Renal pelvis (tissue), 12 donors: ENCODE measurements at places on chromosomes 3 and 15. TPM values are rescaled to one million over a fixed set of nuclear protein-coding genes. Genes with fewer than 3 reads are reported as not detected.

DNA sequence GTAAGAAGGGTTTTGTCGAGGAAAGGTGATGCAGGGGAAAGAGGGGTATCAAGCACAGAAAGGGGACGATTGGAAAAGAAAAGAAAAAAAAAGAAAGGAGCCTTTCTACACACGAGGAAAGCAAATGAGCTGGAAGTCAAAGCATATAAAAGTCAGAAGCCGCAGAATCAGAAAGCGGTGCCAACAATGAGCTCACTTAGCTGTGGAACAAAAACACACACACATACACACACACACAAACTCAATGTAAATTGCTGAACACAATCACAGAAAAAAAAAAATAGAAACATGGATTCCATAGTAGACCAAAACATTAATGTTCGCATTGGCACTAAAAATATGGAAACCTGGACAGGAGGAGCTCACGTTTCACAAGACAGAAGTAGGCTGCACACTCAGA is 63.4 kb upstream of the FEZF2 start:
- DNase-seq: no peak

DNA sequence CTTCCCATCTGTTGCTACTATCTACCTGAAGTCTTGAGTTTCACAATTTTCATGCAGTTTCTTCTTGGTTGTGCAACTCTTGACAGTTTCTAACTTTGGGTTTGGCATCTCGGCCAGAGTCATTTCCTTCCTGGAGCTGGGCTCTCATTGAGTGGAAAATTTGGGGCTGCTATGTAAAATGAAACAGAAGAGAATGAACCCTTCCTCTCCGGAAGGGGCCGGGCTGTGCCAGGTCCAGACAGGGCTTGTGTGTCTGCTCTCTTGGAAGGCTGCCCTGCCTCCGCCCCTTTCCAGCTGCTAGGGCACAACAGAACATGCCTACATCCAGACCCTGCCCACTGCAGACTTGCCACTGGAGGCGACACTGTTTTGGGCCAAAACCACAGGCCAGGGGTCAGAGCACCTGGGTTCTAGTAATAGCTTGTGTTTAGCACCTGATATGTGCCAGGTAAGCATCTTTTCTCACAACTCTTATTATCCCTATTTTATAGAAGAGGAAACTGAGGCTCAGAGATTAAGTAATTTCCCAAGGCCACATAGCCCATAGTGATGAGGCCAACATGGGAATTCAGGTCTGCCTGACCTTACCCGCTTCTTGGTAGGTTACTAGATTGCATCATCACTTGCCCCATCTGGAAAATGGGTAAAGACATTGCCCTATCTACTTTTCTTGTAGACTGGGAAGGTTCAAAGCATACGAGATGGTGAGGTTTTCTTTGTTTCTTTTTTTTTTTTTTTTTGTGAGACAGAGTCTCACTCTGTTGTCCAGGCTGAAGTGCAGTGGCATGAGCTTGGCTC is 25.0 kb downstream of the IRAK2 start:
- no peak for DNase-seq

The CSPG4 gene
- 6.4 TPM for polyA plus RNA-seq

The DNAH12 gene
- polyA plus RNA-seq: 1.7 TPM

DNA sequence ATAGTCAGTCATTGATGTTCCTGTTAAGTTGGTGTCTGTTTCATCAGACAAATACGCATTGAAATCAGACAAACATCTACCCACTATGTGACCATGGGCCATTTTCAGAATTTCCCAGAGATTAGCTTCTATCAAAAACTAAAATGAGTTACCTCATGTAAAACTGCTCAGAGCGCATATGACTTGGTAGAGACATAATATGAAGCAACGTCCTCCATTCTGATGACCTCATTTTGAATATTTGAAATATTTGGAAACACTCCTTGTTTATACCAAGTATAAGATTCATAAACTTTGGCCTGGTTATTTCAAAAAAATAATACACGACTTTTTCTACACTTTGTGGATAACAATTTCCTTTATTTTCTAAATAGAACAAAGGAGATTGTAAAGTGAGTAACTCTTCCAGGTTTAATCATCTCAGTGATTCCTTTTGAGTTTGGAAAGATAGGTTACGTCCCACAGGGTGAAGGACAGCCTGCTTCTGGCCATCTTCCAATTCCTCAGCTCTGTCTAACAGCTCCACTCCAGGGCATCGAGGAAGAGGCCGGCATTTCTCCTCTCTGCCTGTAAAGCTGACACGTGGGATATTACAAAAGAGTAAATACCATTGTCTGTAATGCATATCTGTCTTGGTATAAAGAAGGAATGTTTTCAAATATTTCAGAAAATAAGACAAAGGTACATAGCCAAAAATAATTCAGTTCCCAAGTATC is 122.6 kb downstream of the CADM2 start:
- DNase-seq: no peak

The TIGIT gene
- polyA plus RNA-seq: not detected

- no peak for DNase-seq
Measured at GRCh38 chr15:77568973-77569728, 63.6 kb downstream of the LINGO1 start.

DNA sequence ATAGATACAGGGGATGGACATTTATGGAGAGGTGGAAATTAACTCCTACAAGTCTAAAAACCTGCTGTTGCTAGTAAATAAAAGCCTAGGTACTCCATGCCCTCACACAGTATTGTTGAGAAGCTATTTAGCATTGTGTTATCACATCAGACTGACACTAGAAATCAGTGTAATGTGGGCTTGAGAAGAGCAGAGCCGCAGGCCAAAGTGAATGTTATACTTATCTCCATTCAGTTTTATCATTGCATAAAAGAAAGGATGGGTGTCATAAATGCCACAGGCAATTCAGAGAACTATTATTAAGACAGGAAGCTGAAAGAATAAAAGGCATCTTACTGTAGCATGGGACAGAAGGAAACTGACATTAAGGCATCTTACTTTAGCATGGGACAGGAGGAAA is 13.7 kb upstream of the ISLR start:
- no peak for DNase-seq

DNA sequence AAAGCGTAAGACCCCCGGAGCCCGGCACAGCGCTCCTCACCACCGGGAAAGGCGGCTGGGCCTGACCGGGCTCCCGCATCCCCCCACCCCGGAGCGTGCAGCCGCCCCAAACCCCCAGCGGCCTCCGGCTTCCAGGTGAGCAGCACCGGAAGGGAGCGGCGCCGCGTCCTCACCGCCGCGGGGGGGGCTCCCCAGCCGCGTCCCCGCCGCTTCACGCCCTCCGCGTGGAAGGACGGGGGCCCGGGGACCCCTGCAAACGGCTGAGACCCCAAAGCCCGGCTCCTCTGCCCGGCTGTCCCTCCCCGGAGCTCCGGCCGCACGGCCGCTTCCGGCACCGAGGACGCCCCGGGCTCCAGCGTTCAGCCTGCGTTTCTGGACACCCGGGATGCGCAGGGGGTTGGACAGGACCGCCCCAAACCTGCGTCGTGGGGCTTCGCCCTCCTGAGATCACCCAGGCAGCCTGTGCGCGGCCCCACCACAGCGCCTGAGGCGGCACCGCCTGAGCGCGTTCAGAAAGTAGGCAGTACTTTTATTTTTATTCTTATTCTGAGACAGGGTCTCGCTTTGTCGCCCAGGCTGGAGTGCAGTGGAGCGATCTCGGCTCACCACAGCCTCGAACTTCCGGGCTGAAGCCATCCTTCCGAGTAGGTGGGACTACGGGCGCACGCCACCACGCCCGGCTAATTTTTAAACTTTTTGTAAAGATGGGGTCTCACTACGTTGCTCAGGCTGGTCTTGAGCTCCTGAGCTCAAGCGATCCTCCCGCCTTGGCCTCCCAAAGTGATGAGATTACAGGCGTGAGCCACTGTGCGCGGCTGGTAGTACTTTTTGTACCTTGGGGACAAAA is 51.6 kb upstream of the BLM start:
- DNase-seq: peak; percentile 54

DNA sequence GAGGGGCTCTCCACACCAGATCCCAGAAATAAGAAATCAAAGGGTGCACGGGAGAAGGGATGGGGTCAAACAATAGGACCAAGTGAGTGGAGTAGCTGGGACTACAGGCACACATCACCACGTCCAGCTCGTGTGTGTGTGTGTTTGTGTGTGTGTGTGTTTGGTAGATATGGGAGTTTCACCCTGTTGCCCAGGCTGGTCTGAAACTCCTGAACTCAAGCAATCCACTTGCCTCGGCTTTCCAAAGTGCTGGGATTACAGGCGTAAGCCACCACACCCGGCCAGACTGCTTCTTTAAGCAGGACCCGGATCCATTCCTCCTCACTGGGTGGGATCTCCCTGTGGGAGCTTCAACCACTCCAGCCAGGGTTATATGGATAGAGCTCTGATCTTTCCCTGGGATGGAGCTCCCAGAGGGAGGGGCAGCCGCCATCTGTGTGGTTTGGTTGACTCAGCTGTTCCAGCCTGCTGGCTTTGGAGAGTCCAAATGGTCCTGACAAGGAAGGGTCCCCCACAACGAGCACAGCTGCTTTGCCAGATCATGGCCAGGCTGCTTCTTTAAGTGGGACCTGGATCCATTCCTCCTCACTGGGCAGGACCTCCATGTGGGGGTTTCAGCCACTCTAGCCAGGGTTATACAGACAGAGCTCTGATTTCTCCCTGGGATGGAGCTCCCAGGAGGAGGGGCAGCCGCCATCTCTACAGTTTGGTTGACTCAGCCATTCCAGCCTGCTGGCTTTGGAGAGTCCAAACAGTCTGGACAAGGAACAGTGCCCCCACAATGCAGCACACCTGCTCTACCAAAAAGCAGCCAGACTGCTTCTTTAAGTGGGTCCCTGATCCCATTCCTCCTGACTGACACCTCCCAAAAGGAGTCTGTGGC is 9.1 kb upstream of the AVEN start:
- no peak for DNase-seq

DNA sequence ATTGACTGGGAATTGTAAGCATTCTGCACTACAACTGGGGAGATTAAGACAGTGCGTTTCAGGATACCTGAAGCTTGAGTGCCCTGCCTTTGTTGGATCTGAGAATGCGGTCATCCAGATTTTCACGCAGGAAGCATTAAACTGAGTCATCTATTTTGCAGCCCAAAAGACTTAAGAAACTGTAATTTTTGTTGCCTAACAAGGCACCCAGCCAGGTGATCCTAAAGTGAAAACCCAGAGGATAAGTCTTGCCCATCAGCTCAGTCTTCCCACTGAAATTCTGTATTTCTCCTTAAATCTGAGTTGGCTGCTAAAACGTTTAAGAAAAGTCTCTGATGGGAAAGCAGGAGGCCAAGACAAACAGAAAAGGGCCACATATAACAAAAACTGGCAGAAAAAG is 242.5 kb upstream of the TMCO5A start:
- no peak for DNase-seq

The CRABP1 gene
- polyA plus RNA-seq: 58.1 TPM

DNA sequence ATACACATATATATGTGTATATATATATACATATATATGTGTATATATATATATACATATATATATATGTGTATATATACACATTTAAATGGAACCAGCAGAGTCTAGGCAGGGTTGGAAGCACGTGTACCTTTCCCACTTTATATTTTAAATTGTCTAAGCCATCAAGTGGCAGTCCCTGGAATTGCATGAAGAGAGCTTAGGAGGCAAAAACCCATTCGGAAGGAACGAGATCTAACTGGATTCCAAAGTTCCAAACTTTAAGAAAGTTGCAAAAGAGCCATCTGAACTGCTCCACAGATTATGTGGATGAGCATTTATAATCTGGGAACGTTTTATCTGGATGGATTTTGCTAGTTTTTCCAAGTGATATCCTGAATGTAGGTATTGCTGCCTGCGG is 186.5 kb downstream of the FOXP1 start:
- no peak for DNase-seq

- DNase-seq: no peak
Measured at GRCh38 chr3:145760036-145760435, 400.9 kb downstream of the PLOD2 start.

- no peak for DNase-seq
Measured at GRCh38 chr15:70100474-70101341, 3.0 kb upstream of the TLE3 start.
